B cell (primary cell): ENCODE measurements at places on chromosomes 6 and 20. TPM values are rescaled to one million over a fixed set of nuclear protein-coding genes. Genes with fewer than 3 reads are reported as not detected.

The KIFC1 gene
- total RNA-seq: 0.70 and 0.79 TPM in 2 replicates

The STMN3 gene
- 32.2 and 35.0 TPM in 2 replicates for total RNA-seq

GRCh38 chr20:63964412-63964811 is 5.3 kb downstream of the ZNF512B start:
- no peak for DNase-seq
- peaks cover 8% of the 10 kb centered on the region for H3K4me1 ChIP-seq
- H3K27me3 ChIP-seq: no peaks in the 10 kb centered on the region

DNA sequence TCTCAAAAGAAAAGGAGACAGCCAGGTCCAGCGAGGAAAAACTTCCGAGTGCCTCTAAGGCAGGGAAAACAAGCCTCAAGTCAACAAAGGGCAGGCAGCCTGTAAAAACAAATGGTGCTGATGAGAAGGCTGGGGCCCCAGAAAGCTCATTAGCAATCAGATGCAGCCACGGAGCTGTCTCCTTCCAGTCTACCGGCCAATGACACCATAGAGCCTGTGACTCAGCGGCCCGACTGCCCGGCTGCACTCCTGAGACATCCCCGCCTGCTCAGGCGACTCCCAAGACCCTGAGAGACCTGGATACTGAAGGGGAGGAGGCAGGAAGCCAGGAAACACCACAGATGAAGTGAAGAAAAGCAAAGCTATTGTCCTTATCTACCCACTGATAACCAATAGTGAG is 120.1 kb upstream of the HDDC2 start:
- H3K4me3 ChIP-seq: no peak overlapping the region
- no peak for DNase-seq
- no peak overlapping the region for H3K27ac ChIP-seq
- H3K4me1 ChIP-seq: no peaks in the 10 kb centered on the region
- H3K36me3 ChIP-seq: no peaks in the 10 kb centered on the region

- DNase-seq: no peak
- H3K36me3 ChIP-seq: no peaks in the 10 kb centered on the region
- peaks cover 48% of the 10 kb centered on the region for H3K4me1 ChIP-seq
- no peaks in the 10 kb centered on the region for H3K27me3 ChIP-seq
- no peak overlapping the region for H3K4me3 ChIP-seq
Measured at GRCh38 chr6:14384175-14384949, 266.8 kb downstream of the CD83 start.

GRCh38 chr6:101489456-101489855 is 95.9 kb downstream of the GRIK2 start:
- no peaks in the 10 kb centered on the region for H3K36me3 ChIP-seq
- H3K4me3 ChIP-seq: no peak overlapping the region
- no peak overlapping the region for H3K27ac ChIP-seq
- no peak for DNase-seq
- no peaks in the 10 kb centered on the region for H3K27me3 ChIP-seq
- no peaks in the 10 kb centered on the region for H3K4me1 ChIP-seq

- no peaks in the 10 kb centered on the region for H3K27me3 ChIP-seq
- peak overlapping the region; percentile 65 for H3K27ac ChIP-seq
Measured at GRCh38 chr20:33684533-33685327, 1.5 kb downstream of the E2F1 start.

GRCh38 chr20:38293491-38294065 is 10.4 kb upstream of the BPI start:
- H3K36me3 ChIP-seq: no peaks in the 10 kb centered on the region
- no peak for DNase-seq
- no peaks in the 10 kb centered on the region for H3K4me1 ChIP-seq
- no peak overlapping the region for H3K27ac ChIP-seq
- no peak overlapping the region for H3K4me3 ChIP-seq
- no peaks in the 10 kb centered on the region for H3K27me3 ChIP-seq

DNA sequence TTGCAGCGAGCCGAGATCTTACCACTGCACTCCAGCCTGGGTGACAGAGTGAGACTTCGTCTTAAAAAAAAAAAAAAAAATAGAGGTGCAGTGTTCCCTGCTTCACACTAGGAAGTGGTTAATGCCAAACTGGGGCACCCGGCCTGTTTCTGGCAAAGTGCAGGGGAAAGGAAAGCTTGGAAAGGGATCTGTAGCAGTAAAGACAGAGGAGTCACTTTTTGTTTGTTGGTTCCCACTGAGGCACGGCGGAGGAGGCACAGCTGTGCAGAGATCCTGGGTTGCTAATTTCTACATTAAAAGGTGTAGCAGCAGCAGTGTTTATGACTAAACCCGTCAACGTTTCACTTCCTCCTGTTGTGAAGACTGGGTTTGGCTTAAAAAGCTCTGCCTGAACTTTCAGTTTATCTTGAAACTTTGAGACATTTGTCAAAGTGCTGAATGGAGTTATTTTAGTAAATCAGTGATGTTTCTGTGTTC is 125.6 kb downstream of the CARMIL1 start:
- H3K4me1 ChIP-seq: peaks cover 44% of the 10 kb centered on the region
- peak overlapping the region; percentile 49 for H3K4me3 ChIP-seq
- peak overlapping the region; percentile 71 for H3K27ac ChIP-seq
- no peaks in the 10 kb centered on the region for H3K36me3 ChIP-seq

- no peaks in the 10 kb centered on the region for H3K36me3 ChIP-seq
- H3K4me3 ChIP-seq: no peak overlapping the region
- no peak for DNase-seq
- peak overlapping the region; percentile 80 for H3K27ac ChIP-seq
- H3K27me3 ChIP-seq: no peaks in the 10 kb centered on the region
Measured at GRCh38 chr6:129750360-129750759, 40.4 kb upstream of the ARHGAP18 start.

- no peaks in the 10 kb centered on the region for H3K27me3 ChIP-seq
- no peak overlapping the region for H3K27ac ChIP-seq
- no peak for DNase-seq
- H3K36me3 ChIP-seq: no peaks in the 10 kb centered on the region
- H3K4me1 ChIP-seq: no peaks in the 10 kb centered on the region
Measured at GRCh38 chr20:13567663-13568062, 71.1 kb downstream of the TASP1 start.

DNA sequence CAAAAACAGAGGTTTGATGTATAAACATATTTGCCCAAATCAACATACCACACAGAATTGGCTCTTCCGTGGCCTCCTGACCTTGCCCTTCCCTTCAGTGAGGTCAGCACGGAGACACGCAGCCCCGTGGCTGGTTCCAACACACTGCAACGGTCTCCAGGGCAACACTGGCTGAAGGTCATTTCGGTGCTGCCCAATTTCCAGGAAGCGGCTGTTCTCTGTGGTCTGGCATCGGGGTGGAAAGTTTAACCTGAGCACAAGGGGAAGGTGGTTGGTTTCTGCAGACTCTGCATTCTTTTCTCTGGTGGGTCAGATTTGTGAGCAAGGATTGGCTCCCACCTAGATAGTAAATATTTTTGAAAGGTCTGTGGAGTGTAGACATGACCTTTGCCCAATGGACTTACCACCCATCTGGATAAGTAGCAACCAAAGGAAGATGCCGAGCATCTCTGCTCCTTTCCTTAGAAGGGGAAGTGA is 177.6 kb upstream of the PHACTR1 start:
- H3K27ac ChIP-seq: no peak overlapping the region
- H3K4me1 ChIP-seq: no peaks in the 10 kb centered on the region
- H3K27me3 ChIP-seq: peaks cover 6% of the 10 kb centered on the region
- no peak for DNase-seq
- H3K4me3 ChIP-seq: no peak overlapping the region
- H3K36me3 ChIP-seq: no peaks in the 10 kb centered on the region
